ENCODE measurements at places on chromosomes 1 and 21.

GRCh38 chr1:206766251-206766856 lies 4.2 kb upstream of the IL19 start:
- DNase-seq = no peak

GRCh38 chr1:82268826-82269225 lies 468.1 kb downstream of the ADGRL2 start:
- DNase-seq = no peak

- no peak for DNase-seq
Observed at GRCh38 chr1:206441336-206441967, 28.8 kb upstream of the IKBKE start.

DNA sequence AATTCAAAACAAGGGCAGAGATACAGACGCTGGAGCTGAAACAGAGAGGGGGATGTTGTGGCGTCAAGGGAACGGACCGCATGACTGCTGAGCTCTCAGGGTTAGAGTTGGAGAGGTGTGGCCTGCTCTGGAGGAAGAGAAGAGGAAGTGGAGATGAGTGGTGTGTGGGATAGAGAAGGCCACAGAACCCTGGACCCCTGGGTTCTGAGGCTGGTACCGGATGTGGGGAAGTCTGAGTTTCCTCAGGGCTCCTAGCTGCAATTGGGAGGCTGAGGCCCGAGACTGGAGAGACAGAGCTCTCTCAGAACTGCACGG lies 1.8 kb downstream of the BCAN start:
- DNase-seq = no peak

DNA sequence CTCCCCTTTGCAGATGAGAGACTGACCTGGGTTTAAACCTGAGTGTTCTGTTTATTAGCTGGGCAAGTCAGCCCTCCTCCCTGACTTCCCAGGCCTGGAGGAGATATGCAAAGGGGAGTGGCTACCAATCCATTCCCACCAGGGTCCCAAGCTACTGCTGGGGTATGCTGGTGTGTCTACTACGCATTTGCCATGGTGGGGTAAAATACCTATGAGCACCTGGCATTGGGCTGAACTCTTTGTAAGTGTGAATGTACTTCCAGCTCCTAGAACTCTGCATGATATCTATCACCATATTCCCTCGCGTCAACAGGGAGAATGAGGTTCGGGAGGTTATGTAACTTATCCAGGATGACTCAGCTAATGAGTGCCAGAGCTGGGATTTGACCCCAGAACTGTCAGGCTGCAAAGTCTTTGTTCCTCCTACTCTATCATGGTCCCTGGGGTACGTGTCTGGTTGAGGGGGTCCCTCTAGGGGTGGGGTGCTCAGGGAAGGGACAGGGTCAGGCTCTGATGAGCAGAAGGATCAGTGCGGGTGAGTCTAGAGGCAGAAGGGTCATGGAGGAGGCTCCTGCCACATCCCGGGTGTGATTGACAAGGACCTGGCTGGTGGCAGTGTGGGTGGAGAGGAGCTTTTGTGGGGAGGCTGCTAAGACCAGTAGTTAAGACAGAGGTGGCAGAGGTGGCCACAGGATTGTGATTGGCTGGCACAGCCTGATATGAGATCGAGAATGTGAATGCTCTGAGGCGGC lies 16.7 kb downstream of the AMPD2 start:
- DNase-seq = no peak

DNA sequence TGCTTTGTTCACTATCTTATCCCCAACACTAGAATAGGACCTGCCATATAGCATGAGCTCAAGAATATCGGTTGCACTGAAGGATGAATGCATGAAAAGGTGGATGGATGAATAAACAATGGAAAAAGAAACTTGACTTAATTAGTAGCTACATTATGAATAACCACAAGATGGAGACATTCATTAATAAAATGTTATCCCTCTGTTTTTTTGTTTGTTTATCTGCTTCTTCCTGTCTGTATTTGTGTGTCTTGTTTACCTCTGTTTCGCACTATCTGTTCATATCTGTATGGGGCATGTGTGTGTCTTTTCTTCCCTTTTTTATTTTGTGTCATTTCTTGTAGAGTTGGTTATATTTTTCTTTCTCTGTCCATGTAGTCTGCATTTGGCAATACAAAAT lies 1.1 kb upstream of the OR14I1 start:
- DNase-seq = no peak

DNA sequence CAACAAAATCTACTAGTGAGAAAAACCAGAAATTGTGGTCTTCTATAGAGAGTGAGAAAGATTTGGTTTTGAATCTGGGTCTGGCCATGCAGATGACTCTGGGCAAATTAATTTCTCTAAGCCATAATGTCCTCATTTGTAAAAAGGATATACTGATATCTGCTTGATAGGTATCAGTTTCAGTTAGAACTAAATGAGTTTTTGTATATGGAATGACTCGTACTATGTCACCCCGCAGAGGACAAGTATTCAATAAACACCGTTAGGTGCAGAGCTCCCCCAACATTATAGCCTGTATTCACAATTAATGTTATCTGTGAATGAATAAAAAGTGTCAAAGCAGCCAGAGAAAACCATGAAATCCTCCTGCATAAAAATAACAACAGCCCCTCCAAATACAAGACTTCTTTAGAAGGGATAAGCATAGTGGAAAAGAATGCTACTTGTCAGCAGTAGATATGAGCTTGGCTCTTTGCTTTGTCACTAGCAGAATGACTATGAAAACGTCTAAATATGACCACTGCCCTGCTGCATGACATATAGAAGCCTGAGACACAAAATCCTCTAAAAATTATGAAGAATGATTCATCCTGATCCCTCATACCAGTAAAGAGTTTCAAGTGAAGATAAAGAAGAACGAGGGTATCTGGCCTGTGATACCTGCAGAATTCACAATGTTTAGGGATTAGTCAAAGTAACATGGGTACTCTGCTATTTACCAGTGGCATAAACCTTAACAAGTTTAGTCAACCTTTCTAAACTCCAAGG lies 17.8 kb downstream of the SCAF4 start:
- DNase-seq = no peak

DNA sequence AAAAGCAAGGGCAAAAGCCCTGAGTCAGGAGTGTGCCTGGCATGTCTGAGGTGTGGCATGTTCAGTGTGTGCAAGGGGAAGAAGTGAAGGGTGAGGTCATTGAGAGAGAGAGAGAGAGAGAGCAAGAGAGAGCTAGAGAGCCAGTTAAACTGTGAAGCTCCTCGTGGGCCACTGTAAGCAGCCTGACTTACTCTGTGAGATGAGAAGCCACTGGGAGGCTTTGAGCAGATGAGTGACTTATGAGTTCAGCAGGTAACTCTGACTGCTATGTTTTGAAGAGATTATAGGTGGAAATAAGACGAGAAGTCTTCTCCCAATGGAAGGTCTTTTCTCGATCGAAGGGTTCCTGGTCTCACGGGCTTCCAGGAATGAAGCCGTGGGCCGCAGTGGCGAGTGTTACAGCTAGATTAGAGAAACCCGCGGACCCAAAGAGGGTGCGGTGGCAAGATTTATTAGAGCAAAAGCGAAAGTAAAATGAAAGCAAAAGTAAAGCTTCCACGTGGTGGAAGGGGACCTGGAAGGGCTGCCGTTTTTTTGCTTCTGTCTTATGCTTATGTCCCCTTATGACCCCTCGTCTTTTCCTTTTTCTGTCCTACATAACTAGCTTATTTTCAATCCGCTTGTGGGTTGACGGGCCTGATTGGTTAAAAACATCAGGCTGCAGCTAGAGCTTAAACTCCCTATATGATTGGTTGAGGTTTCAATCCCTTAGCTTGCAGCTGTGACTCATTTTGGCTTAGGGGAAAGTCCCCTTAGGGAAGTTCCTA lies 323.1 kb upstream of the FAM78B start:
- DNase-seq = no peak

- DNase-seq = peak; percentile 81
Observed at GRCh38 chr1:206634365-206635079, 814 bp upstream of the DYRK3 start.
